Hematopoietic multipotent progenitor cell treated with erythropoietin and hydrocortisone succinate and interleukin-3 and kit ligand, for 4 days (in vitro differentiated cells): ENCODE measurements at places on chromosomes 2 and 18.

DNA sequence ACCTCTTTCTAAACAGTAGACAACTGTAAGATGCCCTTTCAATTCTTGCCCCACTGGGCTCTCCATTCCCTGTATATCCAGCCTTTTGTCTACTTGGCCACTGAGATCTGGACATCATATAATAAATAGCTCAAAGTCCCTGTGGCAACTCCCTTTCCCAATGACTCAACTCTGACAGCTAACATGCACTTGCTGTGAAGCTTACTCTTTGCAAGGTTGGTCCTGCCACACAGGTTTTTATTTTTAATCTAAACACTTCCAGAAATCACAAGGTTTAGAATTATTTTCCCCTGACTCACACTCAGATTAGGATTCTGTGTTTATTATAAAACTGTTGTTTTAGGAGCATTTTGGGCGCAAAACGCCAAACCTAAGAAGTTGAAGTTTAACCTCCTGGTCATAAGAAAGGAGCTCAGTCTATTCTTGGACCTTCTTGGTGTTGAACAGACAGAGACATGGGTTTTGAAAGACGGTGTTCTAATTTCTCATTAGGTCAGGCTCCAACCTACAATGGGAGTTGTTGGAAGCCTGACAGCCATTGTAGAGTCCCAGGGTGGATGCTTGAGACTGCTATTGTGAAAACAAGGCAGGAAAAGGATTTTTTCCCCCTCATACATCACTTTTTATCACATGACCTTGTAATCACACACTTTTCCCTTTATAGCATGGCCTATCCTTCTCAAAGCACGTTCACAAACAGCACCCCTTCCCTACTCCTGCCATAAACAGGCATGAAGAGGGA is 124.7 kb upstream of the SERPINE2 start:
- DNase-seq: no peak

DNA sequence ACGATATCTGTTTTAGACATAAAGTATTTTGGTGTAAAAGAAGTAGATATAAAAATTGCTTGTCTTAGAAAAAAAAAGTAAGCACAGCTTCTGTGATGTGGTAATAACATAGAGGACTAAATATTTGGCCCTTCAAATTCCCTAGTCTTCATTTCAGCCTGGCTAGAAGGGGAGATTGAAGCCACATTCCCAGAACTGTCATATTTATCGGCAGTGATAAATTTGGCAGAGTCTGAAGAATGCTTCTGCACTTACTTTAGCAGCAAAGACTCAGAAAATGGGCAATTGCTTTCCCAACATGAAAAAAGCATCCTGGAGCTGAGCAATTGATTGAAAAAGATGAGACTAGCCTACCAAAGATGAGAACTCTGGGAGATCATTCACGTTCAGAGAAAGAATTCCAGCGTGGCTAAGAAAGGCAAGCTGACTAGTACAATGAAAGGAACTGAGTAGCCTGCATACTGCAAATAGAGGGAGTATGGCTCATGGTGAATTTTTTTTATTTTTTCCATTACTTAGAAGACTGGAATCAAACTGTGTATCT is 278.7 kb upstream of the KLHL29 start:
- DNase-seq: no peak

DNA sequence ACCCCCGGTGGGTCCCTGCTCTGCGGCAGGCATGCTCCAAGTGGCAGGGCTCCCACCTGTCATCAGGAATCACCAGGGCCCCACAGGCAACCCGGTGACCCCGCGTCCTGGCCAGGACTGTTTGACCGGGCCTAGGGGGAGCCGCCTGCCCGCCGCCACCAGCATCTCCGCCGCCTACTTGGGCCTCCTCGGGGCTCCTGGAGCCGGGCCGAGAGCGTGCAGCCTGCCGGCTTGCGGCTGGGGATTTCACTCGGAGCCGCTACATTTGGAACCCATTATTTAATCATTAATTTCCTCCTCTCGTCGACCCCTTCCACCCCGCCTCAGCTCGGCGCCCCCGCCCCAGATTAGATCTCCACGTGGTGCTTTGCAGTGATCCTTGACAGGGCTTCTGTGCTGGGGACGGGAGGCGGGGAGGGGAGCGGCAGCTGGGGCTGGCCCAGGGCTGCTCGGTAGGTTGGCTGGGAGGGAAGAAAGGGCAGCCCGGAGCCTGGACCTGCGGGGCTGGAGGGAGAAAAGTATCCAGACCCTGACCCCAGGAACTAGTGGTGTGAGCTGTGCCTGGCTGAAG is 295.4 kb downstream of the CYP26B1 start:
- DNase-seq: no peak

DNA sequence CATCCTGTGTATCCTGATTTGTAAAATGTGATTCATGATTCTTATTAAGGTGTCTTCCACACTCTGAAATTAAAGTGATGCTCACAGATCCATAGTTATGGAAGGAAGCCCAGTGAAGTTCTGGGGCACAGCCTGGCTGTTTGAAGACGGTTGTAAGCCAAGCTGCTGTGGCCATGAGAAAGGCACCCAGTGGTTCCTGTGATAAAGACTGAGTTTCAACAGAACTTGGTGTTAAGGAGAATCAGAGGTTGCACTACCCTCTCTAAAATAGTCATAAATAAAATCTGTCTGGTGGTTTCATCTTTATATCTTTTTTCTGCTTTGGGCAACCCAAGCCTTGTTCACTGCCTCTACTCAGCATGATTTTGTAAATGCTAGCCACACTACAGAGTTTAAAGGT is 32.2 kb upstream of the SPOPL start:
- peak; percentile 69 for DNase-seq
